Stimulated activated CD8-positive, alpha-beta memory T cell treated with anti-CD3 and anti-CD28 coated beads, Interleukin-12 subunit alpha, Interleukin-12 subunit beta, amount 100 ng/mL, for 4 hours (primary cell): ENCODE measurements at places on chromosomes 16 and 17.

DNA sequence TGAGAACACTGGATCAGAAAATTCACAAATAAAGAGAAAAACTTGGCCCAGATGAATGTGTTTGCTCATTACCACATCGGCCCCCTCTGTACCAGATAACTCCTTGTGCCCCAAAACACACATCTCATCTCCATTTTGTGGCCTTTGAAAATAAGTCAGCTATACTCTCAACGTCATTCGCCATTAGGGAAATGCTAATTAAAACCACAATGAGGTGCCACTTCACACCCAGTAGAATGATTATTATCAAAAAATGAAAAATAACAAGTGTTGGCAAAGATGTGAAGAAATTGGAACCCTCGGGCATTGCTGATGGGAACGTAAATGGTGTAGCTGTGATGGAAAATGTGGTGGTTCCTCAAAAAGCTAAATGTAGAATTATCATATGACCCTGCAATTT is 34.6 kb upstream of the AKTIP start:
- DNase-seq: no peak

- DNase-seq: no peak
Measured at GRCh38 chr17:2815781-2816185, 19.5 kb downstream of the RAP1GAP2 start.

DNA sequence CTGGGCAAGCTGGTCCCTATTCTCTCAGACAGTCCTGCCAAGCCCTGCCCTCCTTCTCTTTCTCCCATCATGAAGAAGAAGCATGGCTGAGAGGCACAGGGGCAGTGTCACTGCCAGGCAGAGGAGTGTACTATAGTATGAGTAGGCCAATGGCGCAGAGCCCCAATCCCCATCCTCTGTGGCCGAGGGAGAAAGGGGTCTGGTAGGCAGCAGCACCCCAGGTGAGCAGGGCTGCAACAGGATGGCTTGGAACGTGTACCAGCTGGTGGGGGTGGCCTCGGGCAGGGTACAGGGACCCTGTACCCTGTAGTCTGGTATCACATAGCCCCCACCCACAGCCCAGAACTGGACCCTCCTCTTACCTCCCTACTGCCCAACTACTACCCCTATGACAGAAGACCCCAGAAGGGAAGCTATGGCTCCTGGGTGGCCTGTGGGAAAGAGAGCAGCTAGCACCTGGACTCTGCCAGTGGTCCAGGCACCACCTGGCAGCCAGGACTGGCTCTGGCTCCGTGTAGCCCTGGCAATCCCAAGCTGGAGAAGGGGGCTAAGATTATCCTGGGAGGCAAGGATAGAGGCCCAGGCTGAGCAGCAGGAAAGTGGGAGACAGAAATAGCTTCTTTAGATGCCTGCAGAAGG is 4.4 kb downstream of the SMARCD2 start:
- no peak for DNase-seq

DNA sequence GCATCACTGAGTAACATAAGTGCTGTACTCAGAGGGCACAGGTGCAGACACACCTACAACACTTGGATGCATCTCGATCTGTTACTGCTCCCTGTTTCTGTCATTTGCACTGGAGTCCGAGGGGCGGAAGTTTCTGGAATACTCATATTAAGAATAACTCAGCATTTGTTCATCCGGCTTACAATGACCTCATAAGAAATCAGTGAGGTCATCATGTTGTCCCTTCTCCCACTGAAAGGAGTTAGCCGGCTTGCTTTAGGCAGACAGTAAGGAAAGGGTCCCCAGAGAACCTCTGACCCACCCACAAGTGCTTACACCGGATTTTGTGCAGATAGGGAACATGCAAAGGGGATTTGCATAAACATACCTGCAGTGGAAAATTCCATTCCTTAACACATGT is 344.7 kb downstream of the HAPSTR1 start:
- DNase-seq: no peak

- DNase-seq: peak; percentile 46
Measured at GRCh38 chr16:525520-526180, 1.9 kb upstream of the CAPN15 start.

GRCh38 chr16:1613728-1614455 is 1.7 kb downstream of the CRAMP1 start:
- DNase-seq: no peak

- DNase-seq: no peak
Measured at GRCh38 chr17:67470163-67470562, 93.1 kb downstream of the PITPNC1 start.

GRCh38 chr17:31550389-31551056 is 159.0 kb downstream of the RAB11FIP4 start:
- DNase-seq: no peak

DNA sequence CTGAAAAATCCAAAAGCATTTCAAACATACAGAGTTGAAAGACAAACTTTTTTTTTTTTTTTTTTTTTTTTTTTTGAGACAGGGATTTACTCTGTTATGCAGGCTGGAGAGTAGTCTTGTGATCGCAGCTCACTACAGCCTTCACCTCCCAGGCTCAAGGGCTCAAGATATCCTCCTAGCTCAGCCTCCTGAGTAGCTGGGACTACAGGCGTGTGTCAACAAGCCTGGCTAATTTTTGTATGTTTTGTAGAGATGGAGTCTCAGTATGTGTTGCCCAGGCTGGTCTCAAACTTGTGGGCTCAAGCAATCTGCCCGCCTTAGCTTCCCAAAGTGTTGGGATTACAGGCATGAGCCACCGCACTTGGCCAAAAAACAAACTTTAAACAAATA is 64.2 kb upstream of the KIFC3 start:
- DNase-seq: no peak

GRCh38 chr16:57830890-57831484 is 28.7 kb upstream of the KIFC3 start:
- no peak for DNase-seq

- DNase-seq: no peak
Measured at GRCh38 chr16:11392041-11392581, 46.9 kb downstream of the RMI2 start.

DNA sequence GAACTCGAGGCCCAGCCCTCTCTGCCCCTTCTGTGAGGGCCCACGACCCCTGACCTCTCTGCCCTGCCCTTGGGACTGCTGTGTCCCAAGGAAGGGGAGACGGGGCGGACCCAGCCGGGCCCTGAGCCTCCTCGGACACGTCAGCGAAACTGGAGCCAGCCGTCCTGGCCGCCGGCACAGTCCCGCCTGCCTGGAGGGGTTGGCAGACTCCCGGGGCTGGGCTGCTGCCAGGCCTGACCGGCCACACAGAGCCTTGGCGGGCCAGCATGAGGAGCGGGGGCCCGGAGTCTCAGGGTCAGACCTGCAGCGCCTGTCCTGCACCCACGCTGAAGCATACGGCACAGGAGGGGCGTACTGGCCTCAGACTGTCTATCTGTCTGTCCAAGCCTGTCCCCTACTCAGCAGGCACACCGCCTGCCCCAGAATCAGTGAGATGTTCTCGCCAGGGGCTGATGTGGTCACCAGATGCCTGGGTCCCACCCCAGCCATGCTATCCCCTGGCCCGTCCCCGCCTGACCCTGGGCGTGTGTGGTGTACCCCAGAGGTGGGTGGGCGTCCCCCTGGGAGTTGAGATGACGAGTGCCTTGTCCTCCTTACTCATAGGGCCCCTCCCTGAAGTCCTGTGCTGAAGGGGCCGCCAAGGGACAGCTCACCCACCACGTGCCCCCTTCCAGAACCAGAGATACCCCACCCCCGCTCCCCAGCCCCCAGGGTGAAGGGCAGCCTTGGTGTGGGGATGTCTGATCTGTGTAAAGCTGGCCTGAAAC is 4.7 kb downstream of the VASN start:
- no peak for DNase-seq

GRCh38 chr16:48203974-48204824 is 39.9 kb upstream of the LONP2 start:
- DNase-seq: no peak

DNA sequence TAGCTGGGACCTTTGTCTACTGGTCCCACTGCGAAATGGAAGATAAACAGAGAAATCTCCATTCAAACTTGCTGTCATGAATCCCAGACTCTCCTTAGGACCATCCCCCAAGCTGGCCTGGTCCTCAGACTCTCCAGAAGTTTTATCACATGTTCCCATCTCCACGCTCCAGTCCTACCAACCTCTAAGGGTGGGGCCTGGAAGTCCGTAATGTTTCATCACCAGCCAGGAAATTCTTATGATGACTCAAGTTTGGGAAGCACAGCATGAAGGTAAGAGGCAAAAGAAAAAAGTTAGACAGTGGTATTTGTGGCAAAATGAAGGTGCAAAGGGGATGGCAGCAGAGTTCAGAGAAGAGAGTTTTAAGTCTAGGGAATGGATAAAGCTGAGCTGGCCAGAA is 52.7 kb downstream of the ZNF18 start:
- DNase-seq: no peak

DNA sequence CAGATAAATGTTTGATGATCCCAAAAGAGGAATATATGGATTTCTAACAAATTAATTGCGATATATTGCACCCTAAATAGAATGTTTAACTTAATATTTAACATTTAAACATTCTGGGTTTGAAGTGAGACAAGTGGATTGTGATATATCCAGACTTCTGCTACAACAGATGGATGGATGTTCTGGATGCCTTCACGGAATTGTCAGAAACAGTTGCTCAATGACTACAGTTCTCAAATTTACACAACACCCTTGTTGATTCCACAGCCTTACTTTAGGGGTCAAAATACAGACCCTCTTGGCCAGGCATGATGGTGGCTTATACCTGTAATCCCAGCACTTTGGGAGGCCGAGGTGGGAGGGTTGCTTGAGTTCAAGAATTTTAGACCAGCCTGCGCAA is 250.8 kb downstream of the RBFOX1 start:
- DNase-seq: no peak

DNA sequence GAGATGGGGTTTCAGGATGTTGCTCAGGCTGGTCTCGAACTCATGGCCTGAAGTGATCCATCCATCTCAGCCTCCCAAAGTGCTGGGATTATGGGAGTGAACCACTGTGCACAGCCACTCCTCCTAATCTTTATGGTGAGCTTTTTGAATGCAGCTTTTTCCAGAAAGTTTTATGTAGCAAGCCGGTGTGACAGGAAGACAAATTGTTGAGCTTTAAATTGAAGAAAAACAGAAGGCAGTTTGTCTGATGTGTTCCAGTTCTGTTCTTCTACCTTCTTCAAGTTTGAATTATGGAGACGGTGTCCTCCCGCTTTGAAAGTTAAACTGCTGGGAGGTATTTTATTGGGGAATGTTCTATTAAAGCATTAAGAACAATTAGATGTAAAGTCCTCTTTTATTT is 177.1 kb downstream of the SNX29 start:
- DNase-seq: no peak

DNA sequence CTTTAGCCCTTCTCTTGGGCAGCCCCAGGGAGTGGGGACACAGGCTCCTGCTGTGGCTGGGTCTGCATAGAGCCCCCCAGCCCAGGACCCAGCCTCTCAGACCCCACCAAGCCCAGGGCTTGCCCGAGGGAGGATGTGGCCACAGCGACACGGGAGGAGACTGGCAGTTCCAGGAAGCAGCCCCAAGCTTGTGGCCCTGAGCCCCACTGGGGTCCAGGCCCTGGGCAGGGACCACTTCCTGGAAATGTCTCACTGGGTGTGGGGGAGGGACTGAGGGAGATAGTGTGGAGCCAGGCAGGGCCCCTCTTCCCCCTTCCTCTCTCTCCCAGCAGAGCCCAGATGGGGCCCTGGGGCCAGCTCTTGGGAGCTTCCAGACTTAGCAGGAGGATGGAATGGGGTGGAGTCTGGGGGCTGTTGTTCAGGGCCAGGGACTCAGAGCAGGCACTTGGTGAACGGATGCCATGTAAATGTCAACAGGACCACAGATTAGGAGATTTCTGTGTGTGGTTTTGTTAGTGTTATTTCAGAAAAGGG is 35.3 kb downstream of the ADGRG5 start:
- no peak for DNase-seq

- DNase-seq: no peak
Measured at GRCh38 chr16:85906349-85906748, 7.4 kb downstream of the IRF8 start.

DNA sequence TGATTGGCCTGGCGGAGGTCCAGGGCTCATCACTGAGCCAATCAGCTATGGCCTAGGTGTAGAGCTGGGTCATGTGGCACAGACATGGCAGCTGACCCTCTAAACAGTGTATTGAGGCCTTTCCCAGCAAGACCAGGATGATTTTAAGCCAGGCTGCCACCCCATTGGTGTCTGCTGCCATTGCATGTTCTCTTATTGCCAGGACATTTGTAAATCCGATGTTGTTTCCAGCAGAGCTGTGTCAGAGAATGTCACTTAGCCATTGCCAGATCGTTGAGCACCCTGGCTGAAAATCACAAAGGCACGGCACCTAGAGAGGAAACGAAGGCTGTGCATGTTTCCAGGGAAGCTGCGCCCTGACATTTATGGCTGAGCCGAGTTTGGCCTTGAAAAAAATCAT is 33.4 kb downstream of the RBFOX1 start:
- no peak for DNase-seq

GRCh38 chr16:86925067-86925791 is 346.9 kb downstream of the FOXL1 start:
- no peak for DNase-seq

DNA sequence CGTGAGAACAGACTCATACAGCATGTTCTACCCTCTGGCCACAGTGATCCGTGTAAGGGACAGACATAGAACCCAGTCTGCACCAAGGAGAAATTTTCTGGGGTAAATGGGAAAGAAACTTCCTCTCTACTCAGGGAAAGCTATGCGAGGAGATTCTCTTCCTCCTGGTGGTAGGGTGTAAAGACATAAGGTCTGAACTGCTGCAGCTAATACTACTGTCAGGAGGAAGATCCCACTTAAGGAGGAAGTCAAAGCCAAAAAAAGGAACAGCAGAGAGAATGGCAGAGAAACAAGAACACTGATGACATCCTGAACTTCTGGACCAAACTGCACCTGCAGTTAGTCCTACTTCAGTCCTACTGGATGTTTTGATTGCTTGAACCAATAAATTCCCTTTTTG is 7.1 kb upstream of the TM4SF5 start:
- no peak for DNase-seq

- no peak for DNase-seq
Measured at GRCh38 chr17:18370761-18371160, 6.8 kb upstream of the EVPLL start.

GRCh38 chr17:68613739-68614298 is 12.7 kb upstream of the FAM20A start:
- no peak for DNase-seq

DNA sequence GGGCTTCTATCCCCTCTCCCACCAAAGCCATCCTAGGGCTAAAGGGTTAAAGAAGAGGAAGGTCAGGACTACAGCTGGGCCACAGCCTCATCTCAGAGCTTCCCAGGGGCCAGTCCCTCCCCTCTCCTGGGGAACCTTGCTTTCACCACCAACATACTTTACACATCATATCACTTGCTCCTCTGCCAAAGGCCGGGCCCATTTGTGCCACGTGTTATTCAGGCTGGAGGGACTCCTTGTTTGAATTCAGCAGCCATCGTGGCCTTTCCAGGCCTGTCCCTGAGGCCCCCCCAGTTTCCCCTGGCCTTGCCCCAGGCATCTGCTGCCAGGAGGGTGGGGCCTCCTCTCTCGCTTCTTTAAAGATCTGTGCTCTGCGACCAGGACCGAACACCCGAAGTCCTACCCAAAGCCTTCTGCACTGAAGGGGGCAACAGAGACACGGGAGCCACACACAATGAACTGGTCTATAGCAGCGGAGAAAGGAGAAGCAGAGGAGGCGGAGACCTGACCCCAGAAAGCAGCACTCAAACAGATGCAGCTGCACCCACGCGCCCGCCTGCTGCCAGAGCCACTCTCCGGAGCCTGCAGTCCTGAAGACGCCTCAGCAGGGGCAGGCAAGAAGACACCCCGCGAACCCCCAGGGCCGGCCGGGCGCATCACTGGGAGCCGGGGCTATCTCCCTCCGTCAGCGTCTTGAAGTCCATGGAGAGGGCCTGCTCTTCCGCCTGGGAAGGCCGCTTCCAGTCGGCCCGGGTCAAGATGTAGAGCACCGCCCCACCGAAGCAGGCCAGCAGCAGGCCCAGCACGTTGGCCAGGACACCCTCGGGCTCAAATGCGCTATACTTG is 12.1 kb downstream of the CYB561 start:
- DNase-seq: no peak
